Left ventricle myocardium inferior (tissue), 1 donor: ENCODE measurements at places on chromosomes 12 and 14. TPM values are rescaled to one million over a fixed set of nuclear protein-coding genes. Genes with fewer than 3 reads are reported as not detected.

PMEL gene
- 0.16 TPM for total RNA-seq

WDR89 gene
- total RNA-seq = 6.3 TPM

LGR5 gene
- total RNA-seq = not detected

KRT6C gene
- total RNA-seq = not detected

PRKCH gene
- total RNA-seq = 18.4 TPM

OTX2 gene
- total RNA-seq = not detected

KRT85 gene
- total RNA-seq = not detected

SYT1 gene
- 0.30 TPM for total RNA-seq

ITGA7 gene
- total RNA-seq = 520 TPM

LMO3 gene
- 1.5 TPM for total RNA-seq
